ENCODE measurements at places on chromosomes 7 and 10.

DNA sequence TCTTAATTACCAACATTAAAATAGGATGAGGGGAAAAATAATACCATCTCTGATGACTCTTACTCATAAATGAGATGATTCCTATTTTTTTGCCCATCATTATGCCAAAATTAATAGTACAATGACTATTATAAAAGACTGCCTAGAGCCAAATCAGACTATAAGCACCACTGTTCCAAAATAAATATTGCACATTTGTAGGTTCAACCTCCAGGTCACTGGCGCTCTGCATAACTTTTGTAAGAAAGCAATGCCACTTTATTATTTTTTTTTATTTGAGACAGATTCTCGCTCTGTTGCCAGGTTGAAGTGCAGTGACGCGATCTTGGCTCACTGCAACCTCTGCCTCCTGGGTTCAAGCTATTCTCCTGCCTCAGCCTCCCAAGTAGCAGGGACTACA lies 142.5 kb upstream of the SP8 start:
- no peak for DNase-seq

- no peak for DNase-seq
These were observed 74.5 kb upstream of the CAPZA2 start for GRCh38 chr7:116787881-116788280.

GRCh38 chr7:46032942-46033341 lies 111.9 kb upstream of the IGFBP3 start:
- no peak for DNase-seq

DNA sequence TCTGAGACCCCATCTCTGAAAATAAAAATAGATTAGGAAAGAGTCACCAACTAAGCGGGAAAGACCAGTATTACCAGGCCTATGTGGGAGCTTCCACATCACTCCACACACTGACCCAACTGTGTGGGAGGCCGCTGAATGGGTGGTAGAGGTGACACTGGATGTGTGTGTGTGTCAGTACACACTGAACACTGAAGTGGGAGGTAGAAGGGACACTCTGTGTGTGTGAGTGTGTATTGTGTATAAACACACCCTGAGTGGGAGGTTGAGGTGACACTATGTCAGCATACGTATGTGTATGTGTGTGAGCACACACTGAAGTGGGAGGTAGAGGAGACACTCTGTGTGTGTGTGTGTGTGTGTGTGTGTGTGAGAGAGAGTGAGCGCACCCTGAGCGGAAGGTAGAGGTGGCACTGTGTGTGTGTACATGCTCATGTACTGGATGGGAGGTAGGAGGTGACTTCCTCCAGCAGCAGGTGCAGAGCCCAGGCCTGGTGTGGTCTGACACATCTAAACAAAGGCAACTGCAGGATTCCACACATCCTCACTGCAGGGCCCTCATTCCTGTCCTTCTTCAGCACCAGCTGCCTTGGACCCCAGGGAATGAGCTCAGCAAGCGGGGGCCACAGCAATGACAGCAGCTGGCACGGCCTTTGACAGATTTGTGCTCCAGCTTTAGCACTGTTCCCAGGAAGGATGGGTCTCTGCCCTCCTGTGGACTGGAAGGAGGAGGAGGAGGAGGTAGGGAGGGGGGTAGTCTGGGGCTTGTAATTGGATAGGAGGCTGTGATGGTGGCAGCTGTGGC lies 26.5 kb upstream of the RBM20 start:
- no peak for DNase-seq

GRCh38 chr7:907158-907980 lies 31.0 kb downstream of the GET4 start:
- DNase-seq: no peak

DNA sequence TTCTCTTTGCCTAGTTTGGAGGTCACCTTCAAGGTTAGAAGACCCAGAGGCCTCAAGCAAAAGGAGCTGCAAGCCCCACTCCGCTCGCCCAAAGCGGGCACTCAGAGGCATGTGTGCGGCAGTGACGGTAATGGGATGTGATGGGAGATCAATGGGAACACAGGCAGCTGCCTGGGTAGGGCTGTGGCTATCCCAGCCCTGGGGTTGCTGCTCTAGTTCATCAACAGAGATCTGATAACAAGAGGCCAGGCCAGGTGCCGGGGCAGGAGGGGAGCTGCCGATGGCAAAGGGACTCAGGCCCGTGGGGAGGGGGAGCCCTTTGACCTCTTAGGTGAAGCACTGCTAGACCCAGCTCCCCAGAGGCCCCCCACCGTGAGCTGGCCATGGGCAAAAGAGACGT lies 52.0 kb upstream of the GNA12 start:
- DNase-seq: no peak

GRCh38 chr7:32062150-32062549 lies 8.1 kb downstream of the PDE1C start:
- DNase-seq: no peak

DNA sequence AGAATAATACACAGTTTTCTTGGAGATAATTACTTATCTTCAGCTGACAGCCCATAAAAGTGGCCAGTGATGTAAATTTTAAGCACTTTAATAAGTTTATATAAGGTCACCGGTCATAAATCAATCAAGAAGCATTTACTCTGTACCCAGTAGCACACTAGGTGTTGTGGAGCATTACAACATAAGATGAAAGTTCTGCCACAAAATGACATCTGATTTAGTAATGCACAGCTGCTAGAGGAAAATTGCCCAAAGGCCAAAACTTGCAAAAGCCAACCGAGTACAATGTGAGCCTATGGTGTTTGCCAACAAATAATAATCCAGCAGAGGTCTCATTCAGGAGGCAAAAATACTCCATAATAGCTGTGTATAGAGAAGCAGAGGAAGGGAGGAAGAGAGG lies 63.6 kb downstream of the GPR37 start:
- no peak for DNase-seq

DNA sequence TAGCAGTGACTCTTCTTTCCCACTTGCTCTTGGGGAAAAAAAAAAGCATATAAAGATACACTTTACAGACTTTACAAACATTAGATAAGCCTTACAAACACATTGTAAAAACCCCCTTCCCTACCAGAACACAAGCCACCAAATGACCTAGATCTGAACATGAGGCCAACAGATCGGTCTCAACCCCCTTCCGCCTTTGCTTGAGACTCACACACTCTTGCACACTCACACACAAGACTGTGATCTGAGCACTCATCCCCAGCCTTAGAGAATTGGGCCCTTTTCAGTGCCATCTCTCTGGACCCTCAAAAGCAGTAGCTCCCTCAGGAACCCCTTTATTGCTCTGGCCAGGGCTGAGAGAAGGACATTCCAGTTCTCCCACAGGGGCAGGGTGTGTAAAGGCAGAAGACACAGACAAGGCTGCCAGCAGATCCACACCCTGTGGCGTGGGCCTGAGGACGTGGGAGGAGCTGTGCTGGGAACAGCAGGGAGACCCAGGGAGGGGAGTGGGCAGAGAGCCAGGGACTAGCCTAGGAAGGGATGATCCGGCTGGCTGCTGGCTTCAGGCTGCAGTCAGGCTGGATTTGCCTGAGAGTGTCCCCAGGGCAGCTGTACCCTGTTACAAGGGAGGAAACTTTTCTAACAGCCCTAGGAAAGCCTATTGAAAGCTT lies 206.7 kb downstream of the KIAA1217 start:
- no peak for DNase-seq

DNA sequence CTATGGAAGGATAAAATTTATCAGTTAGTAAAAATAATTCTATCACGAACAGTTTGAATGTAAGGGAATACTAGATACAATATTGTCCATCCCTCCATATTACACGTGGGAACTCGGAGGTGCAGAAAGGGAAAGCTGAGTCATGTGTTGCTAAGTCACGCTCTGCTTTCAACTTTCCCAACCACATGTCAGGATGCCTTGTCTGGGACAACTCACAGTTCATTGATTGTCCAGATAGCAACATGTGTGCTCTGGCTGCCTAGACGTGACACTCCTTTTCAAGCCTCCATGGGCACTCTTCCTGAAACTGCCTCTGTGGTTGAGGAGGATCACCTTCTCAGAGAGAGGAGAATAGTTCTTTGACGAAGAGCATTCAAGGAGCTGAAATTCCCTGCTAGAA lies 808.1 kb downstream of the GRID1 start:
- DNase-seq: no peak

DNA sequence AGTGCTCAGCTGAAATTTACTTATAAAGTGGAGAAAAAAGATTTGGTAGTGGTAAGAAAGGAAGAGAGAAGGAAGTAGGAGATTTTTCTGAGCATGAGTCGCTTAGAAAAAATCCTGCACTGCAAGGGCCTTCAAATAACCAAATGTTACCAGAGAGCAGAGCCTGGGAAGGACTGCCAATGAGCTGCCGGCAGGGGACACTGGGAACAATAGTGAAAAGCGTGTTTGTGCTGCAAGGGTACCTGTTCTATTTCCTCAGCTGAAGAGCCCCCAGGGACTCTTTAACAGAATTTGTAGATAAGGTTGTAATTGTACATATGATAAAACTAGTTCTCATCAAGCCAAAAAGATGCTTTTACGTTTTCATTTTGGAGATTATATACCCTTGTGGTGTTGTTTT lies 696.3 kb upstream of the C7orf33 start:
- no peak for DNase-seq

- DNase-seq: peak; percentile 48
These were observed 38.5 kb downstream of the ZNF777 start for GRCh38 chr7:149422162-149422913.

- no peak for DNase-seq
These were observed 57.1 kb downstream of the AFAP1L2 start for GRCh38 chr10:114347241-114347640.

DNA sequence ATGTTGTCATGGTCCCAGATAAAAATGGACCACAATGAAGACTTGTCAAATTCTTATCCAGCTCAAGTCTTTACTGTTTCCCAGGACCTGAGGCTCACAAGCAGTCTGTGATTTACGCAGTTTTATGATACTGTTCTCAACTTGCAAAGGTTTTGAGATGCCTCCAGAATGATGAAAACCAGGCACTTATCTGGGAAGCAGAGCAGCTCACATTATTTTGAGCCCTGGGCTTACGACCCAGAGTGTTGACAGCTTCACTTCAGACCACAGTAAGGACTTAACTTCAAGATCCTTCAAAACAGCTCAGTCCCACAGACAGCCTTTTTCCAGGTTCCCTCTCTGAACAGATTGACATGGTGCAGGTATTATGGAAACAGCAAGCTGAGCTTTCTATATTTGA lies 236.1 kb downstream of the RNLS start:
- DNase-seq: no peak

GRCh38 chr7:125930848-125931247 lies 1001.2 kb upstream of the POT1 start:
- DNase-seq: no peak

DNA sequence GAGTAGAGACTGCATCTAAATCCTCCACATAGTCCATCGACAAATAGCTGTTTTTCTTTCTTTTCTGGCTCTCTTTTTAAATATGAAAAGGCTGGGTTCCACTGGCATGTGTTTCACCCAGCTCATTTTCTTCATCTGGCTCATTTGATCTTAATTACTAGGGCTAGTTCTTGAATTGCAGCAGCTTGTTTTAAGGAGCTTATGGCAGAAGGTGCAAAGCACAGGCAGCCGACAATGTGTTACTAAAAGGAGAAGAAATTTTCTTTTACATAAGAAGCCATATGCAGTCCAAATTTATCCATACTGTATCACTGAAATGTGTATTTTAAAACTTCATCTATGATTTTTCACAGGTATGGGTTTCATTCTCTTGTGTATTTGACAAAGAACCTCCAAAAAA lies 205.6 kb upstream of the PTER start:
- no peak for DNase-seq

DNA sequence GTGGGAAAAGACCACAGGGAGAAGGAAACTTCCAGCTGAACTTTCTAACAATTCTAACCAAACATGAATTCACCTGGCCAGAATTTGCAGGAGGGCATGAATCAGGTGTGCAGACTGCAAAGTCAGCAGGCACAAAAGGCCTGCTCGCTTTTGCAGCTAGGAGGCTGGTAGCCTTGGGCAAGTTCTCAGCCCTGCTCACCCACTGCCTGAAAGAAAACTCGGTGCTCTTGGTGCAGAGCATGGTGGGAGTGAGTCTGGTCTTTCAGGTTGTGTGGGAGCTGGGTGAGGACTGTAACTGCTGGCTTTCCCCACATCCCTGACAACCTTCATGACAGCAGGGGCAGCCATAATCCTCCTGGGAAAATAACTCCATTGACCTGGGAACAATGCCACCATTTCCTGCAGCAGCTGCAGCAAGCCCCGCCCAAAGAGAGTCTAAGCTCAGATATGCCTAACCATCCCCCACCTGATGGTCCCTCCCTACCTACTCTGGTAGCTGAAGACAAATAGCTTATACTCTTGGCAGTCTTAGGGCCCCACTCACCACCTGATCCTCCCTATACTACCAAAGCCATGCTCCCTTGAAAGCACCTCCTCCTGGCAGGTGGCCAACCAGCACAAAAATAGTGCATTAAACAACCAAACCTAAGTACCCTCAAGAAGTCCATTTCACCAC lies 31.6 kb downstream of the ZNF117 start:
- DNase-seq: no peak

- DNase-seq: no peak
These were observed 60.3 kb downstream of the CAMK1D start for GRCh38 chr10:12409613-12410012.

DNA sequence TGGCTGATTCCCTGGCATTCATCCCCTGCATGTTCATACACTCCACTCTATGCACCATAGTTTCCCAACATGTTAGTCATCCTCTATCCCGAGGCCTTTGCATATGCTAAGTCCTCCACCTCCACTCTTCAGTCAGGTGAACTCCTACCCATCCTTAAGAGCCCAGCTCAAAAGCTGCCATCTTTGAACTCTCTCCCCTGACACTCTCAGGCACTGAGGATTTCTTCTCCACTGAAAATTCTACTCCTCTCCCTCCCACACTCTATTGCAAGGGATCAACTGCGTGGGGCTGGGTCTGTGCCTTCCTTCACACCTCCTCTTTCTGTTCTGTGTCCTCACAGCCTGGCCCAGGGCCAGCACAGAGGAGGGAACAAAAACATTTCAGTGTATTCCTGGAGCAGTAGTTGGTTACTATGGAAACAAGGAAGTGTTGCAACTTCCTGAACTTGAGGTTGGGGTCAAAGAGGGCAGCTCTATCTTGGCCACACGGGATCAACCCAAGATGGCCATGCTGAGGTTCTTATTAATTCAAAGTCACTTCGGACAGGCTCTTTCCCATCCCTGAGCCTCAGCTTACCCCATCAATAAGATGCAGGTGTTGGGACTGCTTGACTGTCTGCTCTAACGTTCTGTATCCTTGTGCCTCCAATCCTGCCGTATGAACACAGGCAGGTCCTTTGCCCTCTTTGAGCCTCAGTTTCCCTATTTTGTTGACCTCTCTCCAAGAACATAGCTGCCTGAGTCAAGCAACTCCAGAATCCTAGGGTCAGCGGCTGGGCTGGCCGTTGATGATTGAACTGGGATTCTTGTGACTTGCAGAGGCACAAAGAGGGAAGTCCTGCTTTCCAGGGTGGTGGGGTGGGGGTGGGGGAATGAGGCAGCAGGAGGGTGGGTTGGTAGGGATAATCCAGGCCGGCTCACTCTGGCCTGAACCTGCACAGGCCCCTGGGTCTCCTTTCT lies 15.5 kb downstream of the ZMIZ1 start:
- DNase-seq: no peak

GRCh38 chr10:67657775-67658174 lies 38.2 kb downstream of the CTNNA3 start:
- no peak for DNase-seq

Data from stimulated activated CD8-positive, alpha-beta memory T cell treated with anti-CD3 and anti-CD28 coated beads, Interleukin-7, amount 100 ng/mL, for 1 hour (primary cell).